Adrenal gland (tissue), 19 donors: ENCODE measurements at places on chromosomes 16 and 17. TPM values are rescaled to one million over a fixed set of nuclear protein-coding genes. Genes with fewer than 3 reads are reported as not detected.

MMP28 gene
- total RNA-seq = 11.1 TPM

- no peak for DNase-seq
Observed at GRCh38 chr17:15442311-15443180, 24.9 kb downstream of the CDRT4 start.

DNA sequence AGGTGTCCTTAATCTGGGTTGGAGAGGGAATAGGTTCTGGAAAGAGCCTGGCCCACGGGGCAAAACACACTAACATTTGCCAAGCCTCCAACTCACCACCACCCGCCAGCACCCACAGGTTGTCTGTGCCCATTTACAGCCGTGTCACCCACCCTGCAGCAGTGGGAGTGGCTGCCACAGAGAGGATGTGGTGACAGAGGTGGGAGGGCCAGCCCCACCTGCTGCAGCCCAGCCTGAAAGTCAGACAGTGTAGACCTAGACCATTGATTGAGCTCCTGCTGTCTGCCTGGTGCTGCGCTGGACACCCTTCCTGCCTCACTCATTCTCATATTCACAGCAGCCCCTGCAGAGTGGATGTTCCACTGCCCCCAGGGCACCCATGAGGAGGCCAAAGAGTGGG lies 44.7 kb downstream of the IL21R start:
- DNase-seq = no peak

DNA sequence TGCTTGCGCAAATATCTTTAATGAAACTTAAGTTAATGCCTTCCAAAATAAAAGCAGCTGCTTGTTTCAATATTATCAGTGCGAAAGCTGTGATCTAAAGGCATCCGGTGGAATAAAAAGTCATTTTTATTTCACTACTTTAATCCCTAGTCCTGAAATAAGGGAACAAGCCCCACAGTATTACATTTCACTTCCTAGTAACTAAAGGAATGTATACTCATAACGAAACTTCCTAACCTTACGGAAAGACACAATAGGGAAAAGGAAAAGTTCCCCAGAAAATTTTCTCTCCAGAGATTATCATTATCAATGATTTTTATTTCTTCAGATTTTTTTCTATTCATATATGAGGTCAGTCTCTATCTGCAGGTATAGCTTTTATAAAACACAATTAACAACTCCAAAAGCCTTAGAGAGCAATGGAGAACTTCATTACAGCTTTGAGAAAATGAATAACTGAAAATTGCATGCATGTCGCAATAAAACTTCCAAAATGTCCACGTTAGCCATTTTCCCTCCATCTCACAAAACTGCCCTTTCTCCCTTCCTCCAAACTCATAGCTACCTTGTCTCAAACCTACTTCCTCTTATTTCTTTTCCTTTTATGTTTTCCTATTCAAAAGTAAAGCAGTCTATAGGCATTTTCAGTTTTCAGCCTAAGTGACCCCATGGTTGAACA lies 154.3 kb upstream of the MED13 start:
- no peak for DNase-seq

NATD1 gene
- total RNA-seq = 10.8 TPM

PRSS53 gene
- total RNA-seq = 0.18 TPM

DNA sequence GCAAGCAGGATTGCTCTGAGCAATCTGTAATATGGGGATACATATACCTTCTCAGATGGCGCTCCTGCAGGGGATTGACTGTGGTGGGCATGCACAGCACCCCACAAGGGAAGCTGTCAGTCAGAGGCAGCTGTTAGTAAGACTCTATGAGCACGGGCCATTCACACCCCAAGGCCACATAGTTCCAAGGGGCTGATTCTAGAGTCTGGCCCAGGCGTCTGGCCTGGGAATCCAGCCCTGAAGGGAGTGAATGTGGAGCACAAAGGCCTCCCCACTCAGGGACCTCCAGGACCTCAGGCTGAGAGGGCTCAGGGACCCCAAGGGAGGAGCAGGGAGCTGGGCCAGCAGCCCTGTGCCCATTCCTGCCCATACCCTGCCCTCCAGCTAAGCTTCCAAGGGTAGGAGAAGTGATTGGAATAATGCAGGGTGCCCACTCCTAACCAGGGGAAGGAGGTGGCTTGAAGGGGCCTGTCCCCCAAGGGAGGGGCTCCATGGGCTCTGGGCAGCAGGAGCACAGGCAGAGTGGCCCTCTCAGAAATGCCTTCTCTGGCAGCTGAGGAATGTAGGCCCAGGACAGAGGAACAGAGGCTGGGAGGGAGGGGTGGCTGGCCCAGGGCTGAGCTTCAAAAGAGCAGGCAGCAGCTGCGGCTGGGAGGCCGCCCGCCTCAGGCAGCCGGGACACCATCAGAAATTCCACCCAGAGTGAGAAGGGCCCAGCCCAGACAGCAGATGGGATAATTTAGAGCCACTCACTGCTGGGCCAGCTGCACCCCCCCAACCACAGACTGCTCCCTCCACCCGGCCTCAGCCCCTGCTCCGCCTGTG lies 48.9 kb upstream of the MRPS23 start:
- DNase-seq = peak; percentile 79

- DNase-seq = no peak
Observed at GRCh38 chr16:87563714-87564523, 38.4 kb upstream of the JPH3 start.

DNA sequence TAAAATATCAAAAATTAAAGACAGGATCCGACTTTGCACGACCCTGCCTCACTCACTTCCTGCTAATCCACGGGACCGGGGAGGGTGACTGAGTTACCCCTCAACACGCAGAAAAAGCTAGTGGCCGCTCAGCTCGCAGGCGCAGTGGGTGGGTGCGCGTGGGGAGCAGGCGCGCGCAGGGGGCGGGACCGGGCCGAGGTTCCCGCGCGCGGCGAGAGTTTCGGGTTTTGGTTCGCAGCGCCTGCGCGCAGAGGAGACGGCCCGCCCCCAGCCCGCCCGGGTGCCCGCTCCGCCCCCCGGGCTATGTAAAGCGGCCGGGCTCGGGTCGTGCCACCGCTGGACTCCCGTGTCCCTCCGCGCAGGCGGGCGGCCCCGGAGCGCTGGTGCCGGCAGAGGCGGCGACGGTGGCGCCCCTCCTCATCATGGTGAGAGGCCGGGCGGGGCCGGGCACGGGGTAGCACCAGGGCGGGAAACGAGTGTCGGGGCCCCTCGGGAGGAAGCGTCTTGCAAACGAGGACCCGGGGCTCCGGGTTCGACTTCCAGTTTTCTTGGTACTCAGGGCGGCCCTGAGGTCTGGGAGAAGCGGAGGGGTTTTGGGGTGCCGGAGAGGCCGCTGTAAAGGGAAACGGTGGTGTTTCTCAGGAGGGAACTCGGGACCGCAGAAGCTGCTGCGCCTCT lies at the start of gene CNP:
TSS of gene CNP (plus strand) at position 333 of the 678 bp plus-strand sequence. CDS start at position 423, 90 bp downstream.
- DNase-seq = peak; percentile 96

DNA sequence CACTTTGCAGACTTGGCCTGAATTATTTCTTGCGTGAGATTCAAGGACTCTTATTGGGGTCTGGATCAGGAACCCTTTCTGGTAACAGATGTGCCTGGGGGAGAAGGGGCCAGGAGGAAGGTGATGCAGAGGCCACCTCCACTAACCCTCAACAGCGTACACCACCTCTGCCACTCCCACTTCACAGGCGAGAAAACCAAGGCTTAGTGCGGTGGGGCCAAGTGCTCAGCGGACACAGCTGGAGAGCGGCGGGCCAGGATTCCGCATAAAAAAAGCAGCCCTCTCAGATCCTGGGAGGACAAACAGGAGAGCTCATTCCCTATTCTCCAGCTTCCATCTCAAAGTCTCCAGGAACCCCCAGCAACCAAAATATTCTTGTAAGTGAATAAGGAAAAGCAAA lies 51.4 kb downstream of the SLC7A5 start:
- no peak for DNase-seq

DNA sequence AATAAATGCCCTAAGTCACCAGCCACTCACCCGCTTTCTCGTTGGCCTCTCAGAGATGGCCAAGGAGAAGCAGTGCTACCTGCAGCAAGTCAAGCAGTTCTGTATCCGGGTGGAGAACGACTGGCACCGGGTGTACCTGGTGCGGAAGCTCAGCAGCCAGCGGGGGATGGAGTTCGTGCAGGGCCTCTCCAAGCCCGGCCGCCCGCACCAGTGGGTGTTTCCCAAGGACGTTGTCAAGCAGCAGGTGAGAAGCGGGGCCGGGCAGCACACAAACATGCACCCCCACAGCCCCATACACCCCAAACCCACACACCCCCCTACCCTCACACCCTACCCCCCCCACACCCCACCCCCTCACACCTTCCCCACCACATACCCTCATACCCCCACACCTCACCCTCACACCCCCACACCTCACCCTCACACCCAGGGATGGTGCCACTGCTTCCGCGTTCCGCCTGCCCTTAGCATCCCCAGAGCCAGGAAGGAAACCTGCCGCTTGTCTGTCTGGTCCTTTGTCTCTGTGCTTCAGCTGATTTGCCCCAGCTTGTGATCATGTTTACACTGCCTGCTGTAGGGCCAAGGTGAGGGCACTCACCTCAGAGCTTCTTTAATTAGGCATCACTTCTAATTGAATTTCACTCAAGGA lies 41.9 kb upstream of the ENDOV start:
- no peak for DNase-seq

CCL14 gene
- 21.9 TPM for total RNA-seq

DNA sequence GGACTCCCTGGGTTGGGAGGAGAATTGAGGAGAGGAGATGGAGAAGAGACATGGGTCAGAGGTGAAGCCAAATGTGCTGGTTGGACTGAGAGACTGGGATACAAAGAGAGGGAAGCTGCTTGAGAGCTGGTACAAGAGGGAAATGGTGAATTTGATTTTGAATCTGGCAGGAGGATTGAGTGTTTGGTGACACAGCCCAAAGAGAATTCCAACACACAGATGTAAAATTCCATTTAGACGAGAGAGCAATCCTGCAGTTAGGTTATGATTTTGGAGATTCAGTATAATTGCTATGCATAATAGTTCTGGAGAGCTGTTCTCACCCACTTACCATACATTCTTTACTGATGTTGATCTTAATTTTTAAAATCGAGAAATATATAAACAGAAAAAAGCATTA lies 57.7 kb downstream of the HSD17B2 start:
- no peak for DNase-seq

GRCh38 chr17:56937687-56938086 lies 23.2 kb downstream of the COIL start:
- DNase-seq = no peak

DNA sequence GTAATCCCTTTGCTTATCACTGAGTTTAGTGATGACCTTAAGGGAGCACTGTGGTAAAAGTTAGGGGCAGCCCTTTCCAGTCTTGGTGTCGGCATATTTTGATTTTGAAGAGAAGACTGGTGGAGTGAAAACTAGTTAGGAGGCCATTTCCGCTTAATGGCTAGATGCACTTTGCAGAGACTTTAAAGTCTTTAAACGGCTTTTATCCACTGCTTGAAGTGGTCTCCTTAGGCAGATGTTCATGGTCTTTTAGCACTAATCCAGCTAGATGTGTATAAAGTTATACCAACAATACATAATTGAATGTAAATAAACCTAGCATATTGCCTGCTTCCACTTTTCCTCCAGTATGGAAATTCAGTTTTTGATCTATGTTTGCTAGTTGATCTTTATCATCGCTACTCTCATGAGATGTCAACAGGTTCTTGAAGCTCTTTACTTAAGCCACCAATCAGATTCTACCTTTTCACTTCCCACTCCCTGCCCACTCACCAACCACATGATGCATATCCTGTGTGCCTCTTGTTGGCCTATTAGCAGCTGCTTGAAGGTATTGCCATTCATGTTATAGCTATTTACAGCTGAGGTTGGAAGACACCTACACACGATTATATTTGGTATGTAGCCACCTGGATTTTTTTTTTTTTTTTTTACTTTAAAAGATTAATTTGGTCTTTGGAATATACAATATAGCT lies 132.0 kb downstream of the NLK start:
- DNase-seq = no peak

CCL4 gene
- total RNA-seq = 1.8 TPM

DNA sequence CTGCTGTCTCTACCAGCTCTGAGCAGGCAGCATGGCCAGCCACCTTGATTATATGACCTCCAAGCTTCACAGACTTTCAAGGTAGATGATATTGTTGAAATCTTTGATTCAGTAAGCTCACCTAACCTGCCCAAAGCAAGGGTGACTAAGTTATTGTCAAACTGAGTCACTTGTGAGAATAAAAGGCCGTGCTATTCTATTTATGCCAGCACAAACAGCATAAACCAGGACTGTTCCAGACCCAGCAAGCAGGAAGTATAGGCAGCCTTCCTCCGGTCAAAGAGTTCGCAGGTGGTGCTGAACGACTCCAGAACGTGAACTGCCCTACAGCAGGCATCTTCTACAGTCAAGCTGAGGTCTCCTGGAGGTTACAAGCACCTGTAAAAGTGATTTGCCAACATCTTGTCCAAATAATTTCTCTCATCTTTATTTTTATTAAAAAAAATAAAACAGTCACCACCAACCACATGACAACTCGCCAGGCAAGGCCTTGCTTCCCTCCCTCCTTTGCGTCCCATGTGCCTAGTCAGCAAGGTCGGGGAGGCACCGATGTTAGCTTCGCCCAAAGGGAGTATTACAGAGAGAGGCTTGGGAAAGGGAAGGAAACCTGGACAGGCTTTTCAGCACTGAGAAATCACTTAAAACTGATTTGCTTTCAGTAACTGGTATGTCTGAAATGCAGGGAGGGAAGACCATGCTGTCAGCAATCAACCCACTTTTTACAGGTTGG lies 10.8 kb downstream of the ARL2BP start:
- DNase-seq = peak; percentile 27
